Tibial artery (tissue), 4 donors: ENCODE measurements at places on chromosomes 6 and 20.

DNA sequence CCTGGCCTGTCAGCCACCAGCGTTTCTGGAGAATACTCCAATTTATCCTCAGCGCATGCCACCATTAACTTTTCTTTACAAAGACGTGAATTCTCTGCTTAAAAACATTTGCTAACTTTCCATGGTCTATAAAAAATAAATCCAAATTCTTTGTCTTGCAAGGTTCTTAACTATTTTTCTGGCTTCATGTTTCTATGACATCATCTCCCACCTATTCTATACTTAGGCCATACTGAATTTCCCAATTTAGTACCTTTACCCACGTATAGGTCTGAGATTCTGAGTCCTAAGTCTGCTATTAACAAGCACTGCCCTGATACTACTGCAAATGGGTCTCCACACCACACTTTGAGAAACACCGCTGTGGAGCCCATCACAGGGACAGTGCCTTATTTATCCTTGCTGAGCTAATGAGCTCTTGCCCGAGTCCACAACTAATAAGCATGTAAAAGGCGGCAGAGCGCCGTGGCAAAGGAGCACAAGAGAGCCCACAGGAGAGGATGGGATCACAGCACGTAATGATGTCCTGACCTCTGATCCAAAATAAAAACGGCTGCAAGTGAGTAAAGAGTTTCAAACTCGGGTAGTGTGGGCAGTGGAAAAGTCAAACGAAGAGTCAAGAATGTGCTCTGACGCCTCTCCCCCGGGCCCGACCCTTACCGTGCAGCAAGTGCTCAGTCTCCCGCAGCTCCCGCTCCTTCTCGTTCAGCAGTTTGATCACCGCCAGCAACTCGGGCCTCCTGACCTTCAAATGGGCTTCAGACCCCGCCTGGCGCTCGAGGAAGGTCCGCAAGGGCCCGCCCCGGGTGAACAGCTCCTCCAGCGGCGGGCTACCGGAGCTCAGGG lies 519 bp downstream of the MTRF1L start:
- DNase-seq = no peak

DNA sequence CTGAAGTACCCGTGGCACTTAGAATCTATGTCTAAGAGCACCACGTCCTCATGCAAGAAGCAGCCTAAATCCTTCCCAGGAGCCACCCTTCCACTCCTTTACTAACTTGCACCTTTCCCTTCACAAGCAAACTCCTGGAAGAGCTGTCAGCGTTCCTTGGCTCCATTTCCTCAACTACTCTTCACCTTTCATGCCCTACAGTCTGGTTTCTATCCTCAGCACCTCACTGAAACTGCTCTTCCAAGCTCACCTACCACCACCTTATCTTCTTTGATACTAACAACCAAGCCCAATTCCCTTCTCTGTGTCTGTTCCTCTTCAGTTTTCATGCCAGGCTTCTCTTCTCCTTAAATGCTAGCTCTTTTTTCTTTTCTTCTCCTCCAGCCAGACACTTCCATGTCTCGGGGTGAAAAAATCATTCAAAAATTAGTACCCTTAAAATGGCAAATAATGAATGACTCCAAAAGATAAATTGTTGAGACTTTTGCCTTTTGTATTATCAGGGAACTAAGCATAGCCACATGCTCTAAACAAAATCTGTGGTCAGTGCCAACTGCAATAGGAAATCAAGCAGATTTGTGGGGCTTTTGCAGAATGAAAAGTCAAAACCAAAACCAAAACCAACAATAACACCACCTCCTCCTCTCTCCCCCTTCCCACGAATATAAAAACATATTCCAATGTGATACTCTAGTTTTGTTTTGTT lies 149.6 kb upstream of the KCNK16 start:
- DNase-seq = no peak

DNA sequence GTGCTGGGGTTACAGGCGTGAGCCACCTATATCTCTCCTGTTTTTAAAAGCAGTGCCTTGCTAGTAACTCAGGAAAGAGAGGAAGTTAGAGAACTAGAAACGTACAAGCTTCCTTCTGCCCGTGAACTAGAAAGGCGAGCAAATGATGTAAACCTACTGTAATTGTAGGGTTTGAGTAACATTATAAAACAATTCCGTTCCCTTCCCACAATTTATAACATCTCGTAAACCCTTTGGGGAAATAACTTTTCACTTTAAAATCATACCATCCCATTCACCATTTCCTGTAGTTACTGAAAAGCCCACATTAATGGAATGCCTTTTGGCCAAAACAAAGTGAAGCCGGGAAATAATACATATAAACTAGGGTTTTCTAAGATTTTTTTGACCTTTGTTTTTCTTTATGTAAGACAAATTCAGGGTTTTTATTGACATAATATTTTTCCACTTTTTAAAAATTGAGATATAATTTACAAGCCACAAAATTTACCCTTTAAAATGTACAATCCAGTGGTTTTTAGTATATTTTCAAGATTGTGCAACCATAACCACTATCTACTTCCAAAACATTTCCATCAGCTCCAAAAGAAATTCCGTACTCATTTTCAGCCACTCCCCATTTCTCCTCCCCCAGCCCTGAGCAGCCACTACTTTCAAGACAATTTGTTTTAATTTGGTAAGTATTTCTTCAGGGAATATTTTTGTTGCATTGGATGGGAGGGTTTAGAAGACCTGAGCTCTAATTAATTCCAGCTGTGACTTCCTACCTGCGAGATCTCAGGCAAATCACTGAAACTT lies 175.1 kb upstream of the PDE10A start:
- no peak for DNase-seq

DNA sequence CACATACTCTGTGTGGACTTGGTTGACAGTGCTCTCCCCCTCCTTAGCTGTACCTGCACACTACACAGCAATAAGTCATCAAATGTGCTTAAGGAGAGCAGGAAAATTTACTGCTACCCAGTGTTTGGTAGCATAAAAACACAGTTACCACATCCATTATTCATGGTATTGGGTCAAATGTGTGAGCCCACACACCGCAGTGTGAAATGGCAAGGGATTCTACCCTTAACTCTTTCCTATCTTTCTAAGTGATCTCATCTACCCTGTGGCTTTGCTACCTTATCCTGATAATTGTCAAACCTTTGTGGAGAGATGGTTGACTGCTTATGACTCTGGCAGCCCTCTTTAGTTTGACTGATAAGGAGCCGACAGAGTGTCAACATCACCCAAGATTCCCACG lies 47.6 kb downstream of the STX11 start:
- DNase-seq = no peak

DNA sequence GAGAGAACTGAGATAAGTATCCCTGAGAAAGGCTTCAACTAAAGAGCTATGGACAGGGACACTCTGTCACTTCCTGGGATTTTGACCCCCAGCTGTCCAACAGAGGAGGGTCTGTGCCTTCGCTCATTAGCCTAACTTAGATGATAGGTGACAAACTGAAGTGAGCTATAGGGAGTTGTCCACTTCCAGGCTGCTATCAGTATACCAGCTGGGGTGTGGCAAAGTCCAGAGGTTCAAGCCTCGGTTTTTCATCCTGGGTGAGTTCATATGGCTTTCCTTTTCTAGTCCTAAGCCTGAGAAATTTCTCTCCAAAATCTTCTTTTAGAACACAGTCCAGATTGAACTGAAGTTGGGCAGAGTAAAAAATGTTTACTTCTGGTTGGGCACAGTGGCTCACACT lies 5.9 kb upstream of the PAQR8 start:
- no peak for DNase-seq

- DNase-seq = no peak
These were observed 4.4 kb upstream of the PRIM2 start for GRCh38 chr6:57313009-57313408.

DNA sequence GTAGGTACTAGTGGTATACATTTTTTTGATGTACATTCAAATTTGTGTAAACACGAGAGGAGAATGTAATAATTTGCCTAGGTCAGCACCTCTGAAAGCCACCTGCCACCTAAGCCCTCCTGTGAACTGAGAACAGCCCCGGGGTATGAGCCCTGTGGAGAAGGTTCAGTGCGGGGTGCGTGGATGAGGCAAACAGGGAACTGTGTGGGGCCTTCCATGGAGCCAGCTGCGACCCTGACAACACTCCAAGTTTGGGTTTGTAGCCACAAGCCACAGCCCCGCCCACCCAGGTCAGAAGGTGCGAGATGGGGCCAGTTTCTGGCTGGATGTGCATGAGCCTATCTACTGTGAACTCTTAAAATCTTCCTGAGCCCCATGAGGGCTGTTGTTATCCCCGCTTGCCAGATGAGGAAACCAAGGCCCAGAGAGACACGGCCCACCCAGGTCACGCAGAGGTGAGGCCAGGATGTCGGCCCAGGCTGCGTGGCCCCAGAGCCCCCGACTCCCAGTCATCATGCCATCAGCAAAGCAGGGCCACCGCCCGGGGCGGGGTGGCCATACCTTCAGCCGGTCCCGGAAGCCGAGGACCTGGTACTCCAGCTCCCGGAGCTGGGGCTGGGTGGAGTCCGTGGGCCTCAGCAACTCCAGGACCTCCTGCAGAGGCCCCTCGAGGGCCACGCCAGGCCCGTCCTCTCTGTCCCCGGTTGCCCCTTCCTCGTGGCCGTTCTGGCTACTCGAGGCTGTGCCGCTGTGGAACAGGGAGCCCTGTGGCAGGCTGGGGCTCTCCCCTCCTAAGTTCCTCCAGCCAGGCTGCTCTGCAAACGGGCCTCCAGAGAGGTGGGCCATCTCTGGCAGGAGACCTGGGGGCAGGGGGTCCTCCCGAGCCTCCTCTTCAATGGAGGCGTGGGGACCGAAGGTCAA lies 89.6 kb downstream of the RIPOR3 start:
- no peak for DNase-seq

DNA sequence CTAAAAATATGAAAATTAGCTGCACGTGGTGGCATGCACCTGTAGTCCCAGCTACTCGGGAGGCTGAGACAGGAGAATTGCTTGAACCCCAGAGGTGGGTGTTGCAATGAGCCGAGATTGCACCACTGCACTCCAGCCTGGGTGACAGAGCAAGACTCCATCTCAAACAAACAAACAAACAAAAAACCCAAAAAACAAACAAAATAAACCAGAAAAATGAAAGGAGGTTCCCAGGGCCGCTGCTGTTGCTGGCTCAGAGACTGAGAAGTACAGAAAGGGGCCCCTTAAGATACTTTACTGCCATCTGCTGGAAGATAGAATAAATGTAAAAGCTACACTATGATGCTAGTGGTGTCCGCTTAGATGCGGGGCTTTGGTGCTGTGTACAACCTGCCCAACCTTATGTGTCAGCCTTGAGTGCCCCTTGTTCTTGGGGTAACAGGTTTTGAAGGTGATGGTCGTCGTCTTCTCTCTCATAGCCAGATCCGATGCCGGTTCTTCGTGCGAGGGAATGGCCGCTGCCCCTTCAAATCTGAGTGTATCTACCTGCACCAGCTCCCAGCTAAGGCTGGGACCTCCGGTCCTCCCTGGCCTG lies 2.8 kb upstream of the FANCE start:
- DNase-seq = no peak

GRCh38 chr20:22160101-22160652 lies 424.2 kb downstream of the FOXA2 start:
- no peak for DNase-seq

DNA sequence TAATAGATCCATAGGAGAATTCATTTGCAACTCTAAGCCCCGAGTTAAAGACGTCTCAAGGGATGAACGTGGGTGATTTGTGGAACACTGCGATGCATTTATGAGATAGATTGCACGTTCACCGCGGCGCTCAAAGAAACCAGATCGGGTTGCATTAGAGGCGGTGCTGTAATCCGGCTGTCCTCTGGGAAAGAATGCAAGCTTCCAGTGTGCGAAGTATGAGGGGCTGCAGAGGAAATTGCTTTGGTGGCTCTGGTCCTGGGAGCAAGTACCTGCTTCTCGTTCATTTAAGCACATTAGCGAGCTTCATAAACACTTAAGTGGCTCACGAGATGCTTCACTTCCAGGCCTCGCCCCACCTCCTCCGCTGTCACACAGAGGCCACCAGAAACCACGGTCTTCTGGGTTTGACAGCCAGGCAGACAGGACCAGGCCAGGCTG lies 182.3 kb downstream of the CDH4 start:
- DNase-seq = no peak

GRCh38 chr20:17809362-17810061 lies 109.7 kb downstream of the BANF2 start:
- DNase-seq = no peak

GRCh38 chr20:32357375-32357868 lies 709 bp upstream of the ASXL1 start:
- DNase-seq = peak; percentile 66

GRCh38 chr20:37896932-37897548 lies 5.9 kb upstream of the VSTM2L start:
- no peak for DNase-seq

DNA sequence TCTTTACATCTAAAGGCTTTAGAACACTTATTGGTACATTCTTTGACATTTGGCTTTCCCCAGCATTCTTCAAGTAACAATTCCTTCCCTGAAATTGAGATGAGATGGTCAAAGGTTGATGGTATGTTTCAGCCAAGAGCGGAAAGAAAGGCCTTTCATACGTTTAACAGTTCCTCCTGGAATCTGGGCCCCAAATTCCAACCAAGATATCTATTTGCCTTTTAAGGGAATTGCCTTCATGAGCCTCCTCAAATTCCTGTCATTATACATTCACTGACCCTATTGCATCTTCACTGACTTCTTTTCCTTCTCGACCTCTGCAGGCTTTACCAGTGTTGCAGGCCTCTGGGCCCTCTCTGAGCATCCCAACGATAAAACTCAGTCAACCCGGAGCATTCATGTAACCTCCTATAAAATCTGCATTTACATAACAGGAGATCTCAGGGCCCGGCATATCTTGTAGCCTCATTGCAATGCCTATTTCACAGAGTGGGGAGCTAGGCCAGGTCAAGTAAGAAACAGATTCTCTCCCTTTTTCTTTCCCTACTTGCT lies 18.3 kb upstream of the WFDC9 start:
- no peak for DNase-seq

DNA sequence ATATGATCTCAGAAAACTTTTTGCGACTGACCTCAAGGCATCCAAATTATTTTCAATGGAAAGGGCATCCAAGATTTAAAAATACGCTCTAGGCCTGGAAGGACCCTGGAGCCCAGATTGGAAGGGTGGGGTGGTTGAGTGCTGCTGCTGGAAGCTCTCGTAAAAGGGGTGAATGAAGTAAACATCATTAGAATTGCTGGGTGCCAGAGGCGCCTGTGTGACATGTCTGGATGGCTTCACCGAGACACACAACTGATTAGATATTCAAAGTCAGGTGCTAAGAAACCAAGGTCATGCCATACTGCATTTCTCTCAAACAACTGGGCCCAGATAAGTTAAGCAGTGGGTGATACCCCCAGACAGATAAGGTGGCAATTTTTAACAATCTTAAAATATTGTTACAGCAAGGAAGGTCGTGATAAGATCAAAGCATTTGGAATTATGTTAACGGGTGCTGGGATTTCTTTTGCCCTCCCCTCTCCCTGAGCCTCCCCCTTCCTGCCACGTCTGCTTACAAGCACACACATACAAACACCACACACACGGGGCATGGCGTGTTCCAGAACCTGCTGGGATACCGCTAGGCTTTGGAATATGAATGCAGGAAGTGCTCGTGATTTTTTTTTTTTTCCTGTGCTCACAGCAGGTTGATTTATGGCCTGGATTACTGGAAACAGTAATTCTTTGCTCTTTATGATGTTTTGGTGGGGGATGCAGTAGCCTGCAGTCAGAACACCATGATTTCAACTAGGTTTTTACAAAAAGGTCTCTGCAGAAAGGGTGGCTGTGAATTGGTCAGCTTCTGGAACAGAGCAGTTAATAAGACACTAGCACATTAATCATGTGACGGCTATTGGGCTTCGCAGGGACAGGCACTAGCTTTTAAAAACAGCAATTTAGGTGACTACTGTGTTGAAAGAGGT lies 551.2 kb downstream of the QKI start:
- DNase-seq = no peak

- no peak for DNase-seq
These were observed 97.6 kb downstream of the MRPL14 start for GRCh38 chr6:44029444-44030185.

GRCh38 chr20:63441136-63442099 lies 31.0 kb downstream of the KCNQ2 start:
- no peak for DNase-seq
